Hepatocyte (in vitro differentiated cells): ENCODE measurements at places on chromosomes 1 and 21. TPM values are rescaled to one million over a fixed set of nuclear protein-coding genes. Genes with fewer than 3 reads are reported as not detected.

- DNase-seq: peak; percentile 76
- peaks cover 66% of the 10 kb centered on the region for H3K27me3 ChIP-seq
- peaks cover 10% of the 10 kb centered on the region for H3K4me1 ChIP-seq
Measured at GRCh38 chr1:156652131-156652991, 10.4 kb downstream of the BCAN start.

Gene OR2L3
- total RNA-seq: not detected in 2 replicates

Gene PODN
- 2.1 and 3.9 TPM in 2 replicates for total RNA-seq

Gene LUZP1
- 21.2 and 23.3 TPM in 2 replicates for total RNA-seq

Gene CACNA1S
- total RNA-seq: 0.04 TPM in 1 of 2 replicates, not detected in the other

- DNase-seq: no peak
- no peaks in the 10 kb centered on the region for H3K36me3 ChIP-seq
- H3K4me3 ChIP-seq: no peak overlapping the region
- no peak overlapping the region for H3K27ac ChIP-seq
- no peaks in the 10 kb centered on the region for H3K27me3 ChIP-seq
Measured at GRCh38 chr1:9846611-9847171, 22.9 kb upstream of the CLSTN1 start.

GRCh38 chr1:181134543-181135436, 46.3 kb downstream of the IER5 start:
- no peaks in the 10 kb centered on the region for H3K27me3 ChIP-seq
- no peak for DNase-seq
- peaks cover 15% of the 10 kb centered on the region for H3K4me1 ChIP-seq
- H3K36me3 ChIP-seq: no peaks in the 10 kb centered on the region
